ENCODE measurements at places on chromosomes 7 and 10.

GRCh38 chr7:4247106-4247876, 434.8 kb upstream of the FOXK1 start:
- DNase-seq = no peak

- peak; percentile 86 for DNase-seq
These were observed 521 bp upstream of the NYAP1 start for GRCh38 chr7:100483090-100483721.

GRCh38 chr10:119020627-119020946, 8.9 kb upstream of the NANOS1 start:
- DNase-seq = no peak

DNA sequence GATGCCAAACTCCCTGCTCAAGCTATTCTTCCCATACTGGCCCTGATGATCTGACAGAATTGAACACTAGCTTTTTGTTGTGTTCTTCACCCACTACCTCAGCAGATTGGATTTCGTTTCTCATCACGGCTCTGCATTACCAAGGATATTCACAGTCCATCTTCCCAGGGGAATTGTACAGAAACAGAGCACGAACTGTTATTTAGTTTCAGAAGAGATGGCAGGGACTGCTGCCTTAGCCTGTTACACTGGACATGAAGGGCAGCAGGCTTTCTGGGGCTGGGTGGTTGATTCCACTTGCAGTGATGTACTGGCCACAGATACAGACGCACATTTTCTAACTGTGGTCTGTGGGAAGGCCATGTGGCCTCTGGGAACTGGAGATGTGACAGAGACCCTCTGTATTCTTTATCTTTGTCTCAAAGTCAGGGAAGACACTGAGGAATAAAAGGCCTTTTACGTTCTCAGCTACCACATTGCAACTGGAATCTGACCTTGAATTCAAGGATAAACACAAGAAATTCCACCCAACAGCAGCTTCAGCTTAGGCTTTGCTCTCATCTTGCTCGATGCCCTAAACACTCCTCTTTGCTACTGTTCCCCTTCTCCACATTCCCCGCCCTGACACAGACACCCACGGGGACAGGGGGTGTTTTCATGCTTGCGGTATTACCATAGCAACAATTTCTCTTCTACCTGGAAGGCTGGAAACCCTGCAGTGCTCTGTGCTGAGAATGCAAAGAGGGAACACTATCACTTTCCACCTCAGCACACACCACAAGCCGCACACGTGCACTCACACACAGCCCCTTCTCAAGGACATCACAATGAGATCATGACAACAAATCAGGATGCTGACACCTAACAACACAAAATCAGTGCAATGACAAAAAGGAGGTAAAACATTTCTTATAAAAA, 81.7 kb downstream of the RNF216 start:
- DNase-seq = peak; percentile 58

DNA sequence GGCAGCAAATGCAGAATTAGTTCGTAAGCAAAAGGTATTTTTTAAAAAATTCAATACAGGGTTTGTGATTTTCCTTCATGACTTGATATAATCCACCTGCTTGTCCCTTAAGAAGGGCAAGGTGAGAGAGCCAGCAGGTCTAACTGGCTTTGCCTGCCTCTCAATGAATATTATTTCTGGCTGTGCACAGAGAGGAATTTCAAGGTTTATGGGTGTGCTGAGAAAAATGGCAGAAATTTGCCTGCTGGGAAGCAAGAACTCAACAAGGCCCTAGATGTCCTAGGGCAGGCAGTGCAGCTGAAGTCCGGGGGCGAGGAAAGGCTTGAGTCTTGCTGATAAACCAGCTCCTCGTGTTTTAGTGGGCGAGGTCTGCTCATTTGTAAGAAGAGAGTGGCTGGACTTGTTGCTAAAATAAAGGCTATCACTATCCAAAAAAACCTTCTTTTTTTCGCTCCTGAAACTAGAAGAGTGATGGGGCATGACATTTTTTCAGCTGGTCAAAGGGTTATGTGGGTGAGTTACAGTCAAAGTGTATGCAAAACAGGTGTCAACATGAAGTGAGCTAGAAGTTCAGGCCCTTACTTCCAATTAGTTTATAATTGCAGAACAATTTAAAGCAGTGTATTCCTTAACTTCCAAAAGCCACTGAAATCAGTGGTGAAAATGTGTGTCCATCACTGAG, 385.8 kb upstream of the KLF6 start:
- no peak for DNase-seq

DNA sequence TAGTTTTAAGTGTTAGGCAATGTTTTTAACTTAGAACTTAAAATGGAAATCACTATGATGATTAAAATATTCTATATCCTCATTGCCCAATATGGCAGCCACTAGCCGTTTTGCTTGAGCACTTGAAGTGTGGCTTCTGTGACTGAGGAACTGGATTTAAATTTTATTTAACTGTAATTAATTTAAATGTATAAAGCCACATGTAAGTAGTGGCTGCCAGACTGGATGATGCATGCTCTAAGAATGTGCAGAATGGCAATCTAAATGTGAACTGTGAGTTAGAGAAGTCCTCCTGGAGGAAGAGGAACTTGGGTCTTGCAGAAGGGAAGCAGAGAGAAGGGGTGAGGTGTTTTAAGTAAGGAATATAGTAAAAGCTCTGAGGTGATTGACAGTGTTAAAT, 451.4 kb downstream of the SUGCT start:
- DNase-seq = no peak

GRCh38 chr10:124482236-124482800, 20.7 kb downstream of the LHPP start:
- no peak for DNase-seq

Data from effector memory CD8-positive, alpha-beta T cell (primary cell).